ENCODE measurements at places on chromosomes 4 and X.

DNA sequence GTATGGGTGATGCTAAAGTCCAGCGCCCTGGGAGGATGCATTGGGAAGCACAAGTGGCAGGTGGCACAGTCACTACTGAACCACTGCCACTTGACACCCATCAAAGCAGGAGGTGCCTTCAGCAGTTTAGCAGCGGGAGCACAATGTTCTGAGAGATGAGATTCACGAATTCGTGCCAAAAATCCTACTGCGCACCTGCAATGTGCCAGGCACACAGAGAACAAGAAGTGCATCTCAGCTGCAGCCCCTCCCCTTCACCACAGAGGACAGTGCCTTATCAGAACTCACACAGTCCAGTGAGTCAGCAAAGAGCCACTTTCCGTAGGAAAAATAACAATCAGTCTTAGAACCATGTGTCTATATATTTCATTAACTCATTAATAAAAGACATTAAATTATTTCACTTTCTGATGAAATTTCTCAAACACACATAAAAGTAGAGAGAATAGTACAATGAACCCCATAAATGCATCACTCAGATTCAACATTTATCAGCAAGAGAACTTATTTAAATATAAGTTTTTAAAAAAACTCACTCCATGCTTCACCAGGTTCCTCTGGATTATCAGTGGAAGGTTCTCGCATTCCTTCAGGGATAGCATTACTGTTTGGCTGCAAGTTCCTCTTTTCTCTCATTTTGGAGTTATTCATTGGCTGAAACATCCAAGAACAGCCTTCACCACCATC lies 47.0 kb downstream of the BEND2 start:
- DNase-seq = no peak
- no peak overlapping the region for H3K4me3 ChIP-seq
- H3K36me3 ChIP-seq = no peaks in the 10 kb centered on the region
- H3K4me1 ChIP-seq = no peaks in the 10 kb centered on the region

GRCh38 chr4:34534916-34535315 lies 1709.4 kb downstream of the ARAP2 start:
- no peaks in the 10 kb centered on the region for H3K36me3 ChIP-seq
- H3K27ac ChIP-seq = no peak overlapping the region
- H3K27me3 ChIP-seq = no peaks in the 10 kb centered on the region
- no peaks in the 10 kb centered on the region for H3K4me1 ChIP-seq
- DNase-seq = no peak
- H3K4me3 ChIP-seq = no peak overlapping the region

GRCh38 chr4:162475246-162475645 lies 311.4 kb upstream of the FSTL5 start:
- no peak overlapping the region for H3K4me3 ChIP-seq
- H3K4me1 ChIP-seq = no peaks in the 10 kb centered on the region
- H3K36me3 ChIP-seq = no peaks in the 10 kb centered on the region
- no peaks in the 10 kb centered on the region for H3K27me3 ChIP-seq
- DNase-seq = no peak

GRCh38 chrX:119981286-119982070 lies 37.9 kb upstream of the NKAP start:
- H3K36me3 ChIP-seq = no peaks in the 10 kb centered on the region
- H3K27ac ChIP-seq = no peak overlapping the region
- H3K4me3 ChIP-seq = no peak overlapping the region

- H3K4me1 ChIP-seq = peaks cover 6% of the 10 kb centered on the region
- DNase-seq = no peak
These were observed 10.0 kb upstream of the HAND2 start for GRCh38 chr4:173539986-173540385.

- H3K27me3 ChIP-seq = no peaks in the 10 kb centered on the region
- no peak overlapping the region for H3K27ac ChIP-seq
- H3K4me1 ChIP-seq = no peaks in the 10 kb centered on the region
- H3K4me3 ChIP-seq = no peak overlapping the region
- no peak for DNase-seq
These were observed 316.9 kb upstream of the NOCT start for GRCh38 chr4:138698641-138699040.

DNA sequence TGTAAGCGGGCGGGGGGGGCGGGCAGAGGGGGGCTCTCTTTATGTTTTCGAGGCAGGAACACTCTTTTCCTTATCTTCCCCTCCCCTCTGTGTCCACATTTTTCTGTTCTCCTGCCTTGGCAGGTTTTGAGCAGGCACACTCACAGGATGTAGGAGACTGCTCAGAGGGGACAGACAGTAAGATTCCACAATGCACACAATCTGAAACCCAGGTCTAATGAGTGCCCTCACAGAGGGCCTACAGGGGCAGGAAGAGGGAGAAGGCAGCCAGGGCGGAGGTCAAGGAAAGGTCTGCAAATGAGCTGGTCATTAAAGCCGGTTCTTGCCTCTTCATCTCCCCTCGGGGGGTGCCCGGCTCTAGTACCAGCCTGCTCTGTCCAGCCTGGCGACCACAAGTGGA lies 106.1 kb upstream of the ATP6AP2 start:
- H3K27me3 ChIP-seq = peaks cover 20% of the 10 kb centered on the region
- H3K4me1 ChIP-seq = peaks cover 30% of the 10 kb centered on the region
- no peak overlapping the region for H3K4me3 ChIP-seq
- DNase-seq = no peak
- no peak overlapping the region for H3K27ac ChIP-seq

- DNase-seq = no peak
- H3K27me3 ChIP-seq = no peaks in the 10 kb centered on the region
- H3K36me3 ChIP-seq = no peaks in the 10 kb centered on the region
- H3K4me3 ChIP-seq = no peak overlapping the region
- H3K4me1 ChIP-seq = no peaks in the 10 kb centered on the region
These were observed 31.6 kb downstream of the MTHFD2L start for GRCh38 chr4:74189331-74190043.

- DNase-seq = no peak
- H3K27me3 ChIP-seq = no peaks in the 10 kb centered on the region
- no peaks in the 10 kb centered on the region for H3K4me1 ChIP-seq
- no peaks in the 10 kb centered on the region for H3K36me3 ChIP-seq
- H3K4me3 ChIP-seq = no peak overlapping the region
These were observed 210.6 kb upstream of the FAT1 start for GRCh38 chr4:186934244-186934643.

DNA sequence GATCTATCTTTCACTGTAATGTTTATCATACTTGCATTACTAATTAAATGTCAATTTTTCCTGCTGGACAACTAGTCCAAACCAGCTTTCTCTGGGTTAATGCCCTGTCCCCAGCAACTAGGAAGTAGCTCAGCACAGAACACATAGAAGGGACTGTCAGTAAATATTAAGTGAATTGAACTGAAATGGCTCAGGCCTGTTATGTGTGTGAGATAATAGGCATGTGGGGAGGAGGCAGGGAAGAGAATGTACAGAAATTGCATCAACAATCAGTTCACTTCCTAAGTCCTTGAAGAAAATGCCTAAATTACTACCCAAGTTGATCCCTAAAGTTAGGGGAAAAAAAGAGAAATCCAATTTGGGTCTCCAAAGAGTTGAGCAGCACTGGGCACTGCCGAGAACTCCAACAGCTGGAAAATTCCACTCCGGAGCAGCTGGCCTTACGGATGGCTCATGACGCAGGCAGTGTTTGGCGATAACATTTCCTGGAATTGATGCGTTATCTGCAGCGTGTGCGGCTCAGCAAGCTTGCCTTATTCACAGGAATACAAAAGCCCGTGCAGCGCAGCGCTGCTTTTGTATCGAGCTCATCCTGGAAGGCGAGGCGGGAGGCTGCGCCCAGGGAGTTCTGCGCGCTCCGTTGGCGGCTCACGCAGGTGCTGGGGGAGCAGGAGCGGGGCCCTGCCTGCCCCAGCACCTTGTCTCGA lies 297.3 kb upstream of the LCORL start:
- peaks cover 4% of the 10 kb centered on the region for H3K27me3 ChIP-seq
- H3K36me3 ChIP-seq = no peaks in the 10 kb centered on the region
- DNase-seq = no peak
- no peaks in the 10 kb centered on the region for H3K4me1 ChIP-seq
- no peak overlapping the region for H3K4me3 ChIP-seq

- no peaks in the 10 kb centered on the region for H3K36me3 ChIP-seq
- DNase-seq = no peak
- H3K4me1 ChIP-seq = no peaks in the 10 kb centered on the region
- H3K27me3 ChIP-seq = no peaks in the 10 kb centered on the region
- H3K4me3 ChIP-seq = no peak overlapping the region
- H3K27ac ChIP-seq = no peak overlapping the region
These were observed 200.0 kb downstream of the IL1RAPL1 start for GRCh38 chrX:28787206-28787605.

DNA sequence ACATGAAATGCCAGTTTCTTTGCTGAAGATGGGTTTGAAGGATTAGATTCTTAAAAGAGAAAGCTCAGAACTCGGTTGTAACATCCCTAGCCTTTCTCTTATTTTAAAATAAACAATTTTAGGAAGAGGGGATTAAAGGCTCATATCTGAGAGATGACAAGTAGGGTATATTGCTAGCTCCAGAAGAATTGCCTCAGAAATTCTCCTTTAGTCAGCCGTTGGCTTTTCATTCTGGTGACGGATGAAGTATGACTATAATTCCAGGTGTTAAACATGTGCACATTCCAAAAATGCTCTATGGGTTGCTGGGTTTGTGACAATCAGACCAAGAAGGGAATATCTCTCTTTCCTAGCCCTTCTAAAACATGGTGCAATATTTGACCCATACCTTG lies 17.8 kb downstream of the DKK2 start:
- H3K4me1 ChIP-seq = no peaks in the 10 kb centered on the region
- no peak overlapping the region for H3K4me3 ChIP-seq
- no peaks in the 10 kb centered on the region for H3K36me3 ChIP-seq
- no peak overlapping the region for H3K27ac ChIP-seq
- no peaks in the 10 kb centered on the region for H3K27me3 ChIP-seq

- DNase-seq = no peak
- no peak within 1 kb of the TSS for H3K4me3 ChIP-seq
- no peaks in the 10 kb centered on the region for H3K4me1 ChIP-seq
- peak within 1 kb of the TSS; percentile 58 for H3K27ac ChIP-seq
These were observed at the start of gene SRPX2 for GRCh38 chrX:100643956-100644860. Gene SRPX2 (plus strand): TSS chrX:100644199. CDS start chrX:100646323, 2,124 bp downstream.

GRCh38 chrX:51891821-51892551 lies 1.4 kb upstream of the MAGED1 start:
- no peak overlapping the region for H3K4me3 ChIP-seq
- DNase-seq = no peak
- H3K27me3 ChIP-seq = no peaks in the 10 kb centered on the region
- no peaks in the 10 kb centered on the region for H3K36me3 ChIP-seq

DNA sequence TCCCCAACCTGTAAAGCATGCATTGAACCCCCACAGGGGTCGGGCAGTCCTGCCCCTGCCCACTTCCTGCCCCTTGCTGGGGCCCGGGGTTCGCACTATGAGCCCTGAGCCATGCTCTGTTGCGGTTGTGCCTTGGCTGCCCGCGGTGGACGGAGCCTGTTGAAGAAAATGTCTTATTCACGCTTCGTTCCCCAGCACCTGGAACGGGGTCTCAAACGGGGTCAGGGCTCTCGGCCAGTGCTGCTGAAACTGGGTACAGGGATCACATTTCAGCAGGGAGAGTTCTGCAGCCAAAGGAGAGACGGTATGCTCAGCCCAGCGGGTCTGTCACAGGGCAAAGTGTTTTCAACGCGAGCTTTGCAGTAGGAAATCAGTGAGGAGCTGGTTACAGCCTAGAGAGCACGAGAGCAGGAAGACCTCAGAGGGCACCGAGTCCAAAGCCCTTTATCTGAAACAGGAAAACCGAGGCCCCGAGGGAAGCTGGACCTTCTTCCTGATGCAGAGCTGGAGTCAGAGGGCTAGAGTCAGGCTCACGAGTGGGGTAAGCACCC lies 46.3 kb upstream of the AFAP1 start:
- H3K27me3 ChIP-seq = peaks cover 41% of the 10 kb centered on the region
- H3K27ac ChIP-seq = no peak overlapping the region
- H3K4me1 ChIP-seq = peaks cover 9% of the 10 kb centered on the region
- DNase-seq = no peak
- no peak overlapping the region for H3K4me3 ChIP-seq
- H3K36me3 ChIP-seq = no peaks in the 10 kb centered on the region

- no peak overlapping the region for H3K27ac ChIP-seq
- no peaks in the 10 kb centered on the region for H3K27me3 ChIP-seq
- DNase-seq = no peak
These were observed 10.3 kb downstream of the PLCXD1 start for GRCh38 chrX:291411-291901.

- H3K4me1 ChIP-seq = peaks cover 3% of the 10 kb centered on the region
- H3K4me3 ChIP-seq = no peak overlapping the region
- H3K36me3 ChIP-seq = peaks cover 9% of the 10 kb centered on the region
- no peak overlapping the region for H3K27ac ChIP-seq
- H3K27me3 ChIP-seq = peaks cover 51% of the 10 kb centered on the region
- no peak for DNase-seq
These were observed 23.3 kb downstream of the NKX3-2 start for GRCh38 chr4:13521047-13521446.

- H3K36me3 ChIP-seq = no peaks in the 10 kb centered on the region
- no peaks in the 10 kb centered on the region for H3K4me1 ChIP-seq
- no peak overlapping the region for H3K27ac ChIP-seq
- H3K4me3 ChIP-seq = no peak overlapping the region
These were observed 56.3 kb downstream of the PTCHD1 start for GRCh38 chrX:23390979-23391378.

DNA sequence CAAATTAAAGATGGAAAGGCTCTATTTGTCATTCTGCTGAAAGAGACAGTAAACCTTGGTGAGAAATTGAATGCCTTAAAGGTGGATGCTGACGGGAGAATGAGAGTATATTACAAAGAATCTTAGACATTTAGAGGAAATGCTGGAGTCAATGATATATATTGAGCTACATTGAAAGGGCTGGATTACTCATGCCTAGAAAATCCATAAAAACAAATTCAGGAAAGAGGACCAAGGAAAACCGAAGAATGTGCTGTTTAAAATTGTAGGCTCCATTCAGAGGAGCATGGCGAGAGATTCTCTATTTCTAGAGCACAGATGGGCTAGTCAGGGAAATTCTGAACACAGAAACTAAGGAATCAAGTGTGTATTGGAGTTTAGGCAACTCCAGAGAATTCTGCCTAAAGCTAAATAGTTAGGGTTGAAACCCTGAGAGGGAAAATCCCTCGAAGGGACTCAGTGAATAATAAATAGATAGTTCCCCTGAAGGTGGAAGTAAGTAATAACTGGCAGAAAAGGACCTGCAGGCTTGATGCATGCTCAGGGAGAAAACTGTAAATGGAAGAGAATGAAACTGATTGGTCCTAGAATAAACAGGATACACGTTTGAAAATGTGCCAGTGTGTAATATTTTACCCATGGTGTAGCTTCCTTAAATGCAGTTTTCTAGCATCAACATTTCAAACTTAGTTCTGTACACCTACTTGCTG lies 1532.4 kb upstream of the TENM3 start:
- no peak overlapping the region for H3K4me3 ChIP-seq
- DNase-seq = no peak
- no peaks in the 10 kb centered on the region for H3K4me1 ChIP-seq
- H3K27ac ChIP-seq = no peak overlapping the region

GRCh38 chr4:99356992-99357391 lies 4.4 kb upstream of the ADH1C start:
- H3K27ac ChIP-seq = no peak overlapping the region
- H3K36me3 ChIP-seq = no peaks in the 10 kb centered on the region
- no peak overlapping the region for H3K4me3 ChIP-seq
- no peak for DNase-seq

- no peaks in the 10 kb centered on the region for H3K36me3 ChIP-seq
- DNase-seq = no peak
- no peak overlapping the region for H3K4me3 ChIP-seq
- no peaks in the 10 kb centered on the region for H3K27me3 ChIP-seq
- no peak overlapping the region for H3K27ac ChIP-seq
These were observed 39.4 kb downstream of the GEMIN8 start for GRCh38 chrX:13990126-13990800.
